ENCODE measurements at places on chromosomes 1 and 21. TPM values are rescaled to one million over a fixed set of nuclear protein-coding genes. Genes with fewer than 3 reads are reported as not detected.

REN gene
- not detected for total RNA-seq

GUCA2A gene
- not detected for total RNA-seq

FCAMR gene
- not detected for total RNA-seq

KCNE2 gene
- total RNA-seq, result not detected

Data from A549 treated with dexamethasone at 1 μM for 4 hours (cell line).